ENCODE measurements at places on chromosomes 6 and 20.

DNA sequence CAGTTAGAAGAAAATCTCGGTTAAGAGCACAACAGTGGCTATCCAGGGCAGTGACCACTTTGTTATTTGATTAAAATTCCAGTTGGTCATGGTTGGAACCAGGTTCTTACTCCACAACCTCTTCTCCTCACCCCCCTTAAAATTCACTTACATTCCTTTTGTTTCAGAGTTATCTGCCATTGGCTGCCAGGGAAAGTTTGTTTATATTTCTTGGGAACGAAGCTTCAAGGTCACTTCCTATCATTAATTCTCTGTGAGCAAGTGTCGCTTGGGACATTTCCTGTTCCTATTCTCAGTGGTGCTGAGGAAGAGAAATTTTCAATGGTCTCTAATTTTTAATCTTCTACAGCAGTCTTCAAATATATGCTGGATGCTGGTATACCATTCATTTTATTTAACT is 121.1 kb upstream of the COL21A1 start:
- no peak for DNase-seq

- DNase-seq: peak; percentile 53
These were observed 46.0 kb downstream of the SIRPA start for GRCh38 chr20:1941226-1941625.

- no peak for DNase-seq
These were observed 29.5 kb upstream of the TMEM14A start for GRCh38 chr6:52641388-52641787.

GRCh38 chr6:166156942-166157341 is 10.7 kb downstream of the TBXT start:
- DNase-seq: no peak

- peak; percentile 40 for DNase-seq
These were observed 97.7 kb downstream of the KCNB1 start for GRCh38 chr20:49384437-49385434.

DNA sequence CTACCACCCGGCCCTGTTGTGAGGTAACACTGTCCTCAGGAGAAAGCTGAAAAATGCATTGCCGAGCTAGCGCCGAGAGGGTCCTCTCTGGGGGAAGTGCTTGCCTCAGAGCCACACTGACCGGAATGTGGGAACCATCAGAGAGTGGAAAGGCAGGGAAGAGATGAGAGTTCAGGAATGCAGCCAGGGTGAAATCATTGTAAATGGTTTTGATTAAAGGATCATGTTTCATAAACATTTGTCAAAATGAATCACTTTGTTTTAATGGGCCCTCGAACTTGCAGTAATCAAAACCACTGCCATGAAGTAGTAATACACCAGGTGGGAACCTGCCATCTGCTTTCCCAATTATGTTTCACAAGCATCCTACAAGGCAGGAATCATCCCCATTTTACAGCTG is 16.9 kb upstream of the IL17F start:
- DNase-seq: no peak

- no peak for DNase-seq
These were observed 64.0 kb downstream of the TCP11 start for GRCh38 chr6:35076997-35077712.

DNA sequence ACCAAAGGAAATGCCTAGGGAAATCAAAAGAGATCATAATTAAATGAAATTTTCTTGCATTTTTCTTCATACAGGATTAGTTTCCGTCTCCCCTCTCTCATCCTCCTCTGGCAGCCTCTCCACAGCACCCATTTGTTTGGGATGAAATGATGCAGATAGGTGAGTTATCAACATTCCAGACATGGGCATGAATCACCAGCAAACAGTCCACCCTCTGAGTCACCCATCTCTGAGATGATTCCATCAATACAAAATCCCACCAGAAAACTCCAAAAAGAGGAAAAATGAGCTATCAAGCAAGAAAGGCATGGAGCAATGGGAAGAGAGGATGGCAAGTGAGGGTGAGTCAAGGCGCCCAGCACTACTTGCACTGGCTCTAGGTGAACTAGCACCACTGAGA is 11.4 kb downstream of the MC3R start:
- peak; percentile 43 for DNase-seq

GRCh38 chr6:153027480-153027879 is 25.0 kb upstream of the MTRF1L start:
- DNase-seq: no peak

- DNase-seq: no peak
These were observed 57.8 kb downstream of the PTPN1 start for GRCh38 chr20:50567860-50568548.

DNA sequence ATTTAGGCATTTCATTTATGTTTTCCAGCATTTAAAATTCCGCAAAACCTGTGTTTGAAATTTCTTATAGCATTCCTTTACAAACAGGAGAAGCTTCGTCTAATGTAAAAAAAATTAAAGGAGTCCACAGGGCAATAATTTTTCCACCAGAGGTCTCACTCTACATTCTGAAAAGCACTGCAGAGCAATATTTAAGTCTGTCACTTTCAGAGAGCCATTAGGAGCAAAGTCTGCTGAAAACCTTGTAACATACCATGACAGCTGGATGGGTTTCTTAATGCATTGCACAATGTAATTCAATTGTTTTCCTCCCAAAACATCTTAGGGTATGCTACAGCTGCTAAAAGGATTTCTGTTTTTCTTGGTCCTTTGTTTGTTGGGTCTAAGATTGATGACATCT is 18.0 kb downstream of the BAG2 start:
- no peak for DNase-seq

GRCh38 chr6:82068721-82069120 is 178.8 kb downstream of the IBTK start:
- DNase-seq: no peak

DNA sequence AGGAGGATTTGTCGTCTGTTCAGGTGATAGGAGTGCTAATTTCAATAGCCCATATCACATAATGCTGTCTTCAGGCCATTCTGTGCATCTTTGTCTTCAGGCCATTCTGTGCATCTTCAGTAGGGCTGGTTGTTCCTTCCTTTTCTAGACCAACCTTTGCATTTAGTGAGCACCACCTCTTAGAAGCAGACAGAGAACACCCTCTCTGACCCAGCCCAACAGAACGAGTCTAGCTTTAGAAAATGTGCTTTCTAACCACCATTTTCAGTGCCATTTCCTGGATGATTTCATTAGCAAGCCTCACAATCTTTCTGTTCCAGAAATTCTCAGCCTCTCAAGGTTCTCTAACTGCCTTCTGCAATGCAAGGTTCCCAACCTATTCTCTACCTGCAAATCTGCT is 215.3 kb upstream of the KCNQ5 start:
- DNase-seq: no peak

DNA sequence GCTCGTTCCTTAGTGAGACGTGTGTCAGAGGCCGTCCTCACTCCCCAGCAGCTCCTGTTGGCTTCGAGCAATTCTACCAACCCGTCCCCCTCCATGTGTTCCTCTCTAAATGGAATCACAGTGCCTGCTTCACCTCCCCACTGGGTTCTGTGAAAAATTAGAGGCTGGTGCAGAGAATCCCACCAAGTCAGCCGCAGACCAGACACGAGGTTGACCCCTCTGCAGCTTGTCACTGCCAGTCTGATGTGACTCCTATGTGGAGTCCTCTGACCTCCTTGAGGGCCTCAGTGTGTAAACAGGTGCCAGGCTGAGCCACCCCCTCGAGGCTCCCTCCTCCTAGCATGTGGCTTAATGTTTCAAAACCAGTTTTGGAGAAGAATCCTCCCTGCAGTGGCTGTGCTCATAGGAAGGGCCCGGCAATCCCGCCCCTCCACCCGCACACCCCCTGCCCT is 12.6 kb upstream of the IRF4 start:
- no peak for DNase-seq
